ENCODE measurements at places on chromosomes 5 and 9.

DNA sequence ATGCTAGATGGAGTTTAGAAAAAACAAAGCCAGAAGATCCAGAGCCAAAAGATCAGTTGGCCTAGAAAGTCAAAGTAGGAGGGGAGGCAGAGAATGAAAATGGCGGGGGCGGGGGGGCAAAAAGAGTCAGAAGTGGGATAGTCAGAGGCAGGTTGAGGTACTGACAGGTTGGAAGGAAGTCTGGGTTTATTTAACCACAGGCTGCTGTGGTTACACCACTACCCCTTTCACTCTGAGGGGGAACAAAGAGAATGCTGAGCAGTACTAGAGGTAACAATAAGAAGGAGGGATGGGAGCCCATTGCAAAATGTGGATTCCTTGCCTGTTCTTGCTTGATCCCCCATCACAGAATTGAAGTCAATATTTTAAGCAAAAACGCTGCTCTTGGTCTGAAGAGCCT is 111.8 kb downstream of the CAVIN4 start:
- no peak for DNase-seq

GRCh38 chr5:155342956-155343355 is 329.4 kb downstream of the KIF4B start:
- DNase-seq, result no peak

DNA sequence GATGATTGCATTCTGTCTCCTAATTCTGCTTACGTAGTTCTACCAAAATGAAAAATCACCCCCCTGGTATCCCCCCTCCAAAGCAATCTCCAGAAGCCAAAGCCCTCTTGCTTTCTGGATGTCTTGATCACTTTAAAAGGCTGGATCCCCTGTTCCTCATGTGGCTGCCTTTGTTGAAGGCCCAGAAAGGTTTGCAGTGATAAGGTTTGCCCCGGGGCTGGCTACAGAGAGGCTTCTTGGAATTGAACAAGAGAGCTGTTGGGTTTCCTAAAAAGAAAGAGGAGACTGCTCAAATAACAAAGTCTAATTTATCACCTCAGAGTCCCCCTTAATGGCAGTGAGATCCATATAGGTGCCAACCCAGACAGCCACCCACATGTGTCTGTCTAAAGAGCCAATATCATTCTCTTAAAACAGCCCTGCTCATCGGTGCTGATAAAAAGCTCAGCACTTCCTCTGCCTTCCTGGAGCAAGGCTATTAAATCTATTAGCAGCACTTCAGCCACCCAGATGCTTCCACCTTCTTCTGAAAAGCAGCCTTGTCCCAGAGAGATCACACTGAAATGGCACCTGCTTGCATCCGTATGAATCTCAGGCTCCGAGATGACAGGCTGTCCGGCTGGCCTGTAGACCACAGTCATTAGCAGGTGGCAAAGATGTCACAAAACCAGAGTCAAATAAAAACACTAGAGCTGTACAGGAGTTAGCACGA is 70.9 kb downstream of the TEX10 start:
- DNase-seq, result no peak

DNA sequence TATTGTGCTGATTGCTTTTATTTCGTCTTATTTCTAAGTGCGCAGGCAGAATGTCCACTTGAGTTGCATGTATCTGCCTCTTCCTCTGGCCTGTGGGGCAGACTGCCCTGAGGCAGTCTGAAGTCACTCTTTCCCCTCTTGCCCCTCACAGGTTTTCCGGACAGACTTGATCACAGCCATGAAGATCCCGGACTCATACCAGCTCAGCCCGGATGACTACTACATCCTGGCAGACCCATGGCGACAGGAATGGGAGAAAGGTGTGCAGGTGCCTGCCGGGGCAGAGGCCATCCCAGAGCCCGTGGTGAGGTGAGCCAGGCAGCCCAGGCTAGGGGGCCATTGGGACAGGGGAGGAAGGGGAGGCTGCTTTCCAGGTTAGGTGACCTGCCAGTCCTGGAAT is 26.4 kb downstream of the JADE2 start:
- no peak for DNase-seq

DNA sequence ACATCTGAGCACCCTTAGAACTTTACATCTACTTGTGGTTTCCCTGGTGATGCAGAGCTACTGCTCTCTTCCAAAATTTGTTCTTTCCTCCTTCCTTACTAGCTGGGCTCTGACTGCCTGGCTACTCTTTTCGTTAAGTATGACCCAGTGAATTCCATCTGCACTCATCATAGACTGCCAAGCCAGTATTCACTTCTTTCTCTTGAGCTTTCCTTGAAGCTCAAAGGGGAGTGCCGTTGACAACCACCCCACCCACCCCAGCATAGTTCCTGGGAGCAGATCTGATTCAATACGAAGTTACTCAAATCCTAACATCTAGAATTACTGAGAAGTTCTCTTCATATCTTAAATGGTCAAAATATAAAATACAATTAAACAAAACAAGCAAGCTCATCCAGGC is 190.5 kb downstream of the ADAMTS12 start:
- no peak for DNase-seq

- no peak for DNase-seq
Measured at GRCh38 chr9:456365-456764, 241.7 kb downstream of the DOCK8 start.

DNA sequence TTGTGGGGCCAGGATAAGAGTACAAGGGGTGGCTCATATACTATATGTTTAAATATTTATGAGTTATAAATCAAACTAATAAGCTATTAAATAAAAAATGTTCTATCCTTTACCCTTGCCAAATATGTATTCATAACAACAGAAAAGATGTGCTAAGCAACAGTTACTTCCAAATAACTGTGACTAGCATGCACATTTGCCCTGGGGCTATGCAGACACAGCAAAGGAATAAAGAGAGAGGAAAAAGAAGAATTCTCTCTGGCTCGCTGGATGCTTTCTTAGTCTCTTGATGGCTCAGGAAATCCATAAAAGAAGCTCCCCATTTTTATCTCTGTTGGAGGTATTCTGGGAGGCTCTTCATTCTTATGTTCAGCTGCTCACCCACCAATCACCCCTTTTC is 182.4 kb upstream of the ATP10B start:
- no peak for DNase-seq

- no peak for DNase-seq
Measured at GRCh38 chr9:19495186-19496028, 86.6 kb downstream of the ACER2 start.

- no peak for DNase-seq
Measured at GRCh38 chr5:59446356-59446755, 447.2 kb downstream of the PDE4D start.

DNA sequence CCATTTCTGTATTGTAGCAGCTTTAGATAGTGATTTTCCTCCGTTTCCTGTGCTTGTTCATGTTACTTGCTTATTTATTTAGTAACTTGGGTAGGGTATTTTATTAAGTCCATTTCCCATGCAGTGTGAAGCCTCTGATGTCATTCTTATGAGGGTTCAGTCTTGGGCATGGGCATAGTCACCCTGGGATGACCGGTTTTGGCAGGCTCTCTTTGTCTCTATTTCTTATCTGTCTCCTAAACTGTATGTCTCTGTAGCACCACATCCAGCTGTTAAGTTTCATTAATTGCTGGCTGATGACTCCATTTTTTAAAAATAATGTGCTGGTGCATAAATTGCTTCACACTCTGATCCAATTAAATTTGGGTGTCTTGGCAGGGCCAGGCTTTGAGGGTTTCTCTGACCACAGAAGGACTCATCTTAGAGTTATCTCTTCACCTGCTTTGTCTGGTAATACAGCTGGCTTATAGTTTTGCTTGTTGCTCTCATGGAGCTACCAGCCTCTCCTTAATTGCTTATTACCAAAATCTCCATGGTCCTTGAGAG is 173.3 kb upstream of the VLDLR start:
- no peak for DNase-seq

DNA sequence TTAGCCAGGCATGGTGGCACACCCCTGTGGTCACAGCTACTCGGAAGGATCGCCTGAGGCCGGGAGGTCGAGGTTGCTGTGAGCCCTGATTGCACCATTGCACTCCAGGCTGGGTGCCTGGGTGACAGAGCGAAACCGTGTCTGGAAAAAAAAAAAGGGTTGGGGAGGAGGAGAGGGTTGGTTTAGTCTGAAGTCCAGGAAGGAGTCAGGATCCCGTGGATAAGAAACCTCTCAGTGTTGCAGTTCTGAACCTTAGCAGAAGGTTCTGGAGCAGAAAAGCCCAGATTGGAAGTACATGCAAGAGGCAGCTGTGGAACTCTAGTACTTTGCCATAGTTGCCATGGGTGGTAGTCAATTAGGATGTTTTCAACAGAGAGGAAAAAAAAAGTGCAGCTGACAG is 125.2 kb upstream of the CPEB4 start:
- no peak for DNase-seq

DNA sequence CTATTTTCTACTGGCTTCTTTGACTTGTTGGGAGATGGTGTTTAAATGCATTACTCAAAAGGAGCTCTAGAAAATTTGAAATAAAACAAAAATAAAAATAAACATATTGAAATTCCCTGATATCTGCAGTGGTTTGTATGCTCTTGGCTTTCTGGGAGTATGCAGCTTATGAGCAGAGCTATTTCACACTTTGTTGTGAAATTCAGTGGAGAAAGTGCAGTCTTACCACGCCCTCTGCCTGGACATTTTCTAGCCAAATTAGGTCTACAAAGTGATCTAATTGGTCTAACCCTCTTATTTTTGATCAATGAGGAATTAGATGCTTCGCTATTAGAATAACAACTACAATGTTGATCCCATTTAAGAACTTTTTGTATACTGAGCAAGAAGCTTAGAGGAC is 66.8 kb downstream of the INSYN2B start:
- DNase-seq, result no peak

- DNase-seq, result peak; percentile 39
Measured at GRCh38 chr5:132962429-132963021, 909 bp downstream of the AFF4 start.

GRCh38 chr9:115694014-115694413 is 459.6 kb upstream of the PAPPA start:
- DNase-seq, result no peak

DNA sequence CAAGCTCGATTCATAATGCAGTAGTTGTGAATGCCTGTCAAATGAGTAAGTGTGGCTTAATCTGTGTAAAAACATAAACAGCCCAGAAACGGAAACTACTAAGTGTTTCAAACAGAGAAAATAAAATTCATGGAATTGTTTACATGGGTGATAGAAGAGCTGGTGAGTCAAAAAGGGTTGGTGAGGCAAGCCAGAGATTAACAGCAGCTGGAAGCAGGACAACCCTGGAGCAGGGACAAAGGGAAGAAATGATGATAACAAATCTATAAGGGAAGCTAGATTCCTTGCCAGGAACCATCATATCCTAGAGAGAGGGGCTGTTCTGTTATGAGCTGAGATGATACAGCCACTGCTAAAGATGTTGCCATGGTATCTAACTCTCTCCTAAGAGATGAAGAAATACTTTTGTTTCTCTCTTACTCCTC is 18.0 kb upstream of the PRR16 start:
- no peak for DNase-seq

All from inflammatory macrophage treated with lipopolysaccharide for 1 hour (primary cell).